Stimulated activated naive CD8-positive, alpha-beta T cell treated with anti-CD3 and anti-CD28 coated beads, Interleukin-15, Interleukin-2, amounts not matched to agents 100 U/mL and 50 U/mL, for 24 hours (primary cell): ENCODE measurements at places on chromosomes 12 and 14.

DNA sequence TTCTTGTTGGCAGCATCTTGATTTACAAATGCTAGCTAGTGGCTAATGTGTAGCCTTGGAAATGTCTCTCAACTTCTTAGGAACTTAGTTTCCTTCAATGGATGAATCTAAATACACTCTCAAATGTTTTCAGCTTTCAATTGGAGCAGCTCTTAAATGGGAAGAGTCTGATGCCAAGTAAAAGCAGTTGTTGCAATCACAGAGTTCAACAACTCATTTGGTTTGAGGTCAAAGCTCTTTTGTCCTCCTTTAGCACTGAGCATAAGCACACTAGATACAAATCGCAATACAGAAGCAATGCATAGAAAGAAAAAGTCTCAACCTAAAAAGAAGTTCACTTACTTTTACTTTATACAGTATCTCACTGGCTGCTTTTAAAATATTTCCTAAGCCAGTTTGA lies 986.1 kb upstream of the FLRT2 start:
- no peak for DNase-seq

DNA sequence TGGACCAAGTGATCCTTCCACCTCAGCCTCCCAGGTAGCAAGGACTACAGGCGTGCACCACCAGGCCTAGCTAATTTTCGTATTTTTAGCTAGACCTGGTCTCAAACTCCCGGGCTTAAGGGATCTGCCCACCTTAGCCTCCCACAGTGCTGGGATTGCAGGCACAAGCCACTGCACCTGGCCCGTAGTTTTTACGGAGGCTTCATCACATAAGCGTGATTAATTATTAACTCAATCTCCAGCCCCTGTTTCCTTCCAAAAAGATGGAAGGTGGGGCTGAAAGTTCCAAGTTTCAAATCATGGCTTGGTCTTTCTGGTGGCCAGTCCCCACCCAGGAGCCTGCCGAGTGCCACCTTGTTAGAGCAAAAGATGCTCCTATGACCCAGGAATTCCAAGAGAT lies 22.5 kb upstream of the HIF1A start:
- DNase-seq, result no peak

DNA sequence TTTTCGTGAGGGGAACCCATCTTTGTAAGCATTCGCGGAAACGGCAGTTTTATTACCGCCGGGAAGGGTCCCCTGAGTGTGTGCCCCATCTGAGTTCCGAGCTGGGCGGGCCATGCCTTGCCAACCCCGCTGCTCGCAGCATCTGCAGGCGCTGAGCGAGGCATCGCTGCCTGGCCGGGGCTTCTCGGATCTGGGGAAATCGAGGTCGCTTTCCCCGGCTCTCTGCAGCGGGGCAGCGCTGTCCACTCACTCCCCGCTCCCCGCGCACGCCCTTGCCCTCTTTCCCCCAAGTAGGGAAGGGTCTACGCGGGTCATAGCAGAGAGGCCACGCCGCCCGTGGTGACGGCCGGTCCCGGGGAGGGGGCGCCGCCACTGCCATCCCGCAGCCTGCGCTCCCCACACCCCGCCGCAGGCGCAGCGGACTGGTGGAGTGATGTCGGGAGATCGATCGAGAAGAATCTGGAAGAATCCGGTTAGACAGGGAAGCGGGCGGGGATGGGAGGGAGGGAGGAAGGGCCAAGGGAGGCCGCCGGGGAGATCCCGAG lies 507 bp upstream of the FKBP4 start:
- no peak for DNase-seq

DNA sequence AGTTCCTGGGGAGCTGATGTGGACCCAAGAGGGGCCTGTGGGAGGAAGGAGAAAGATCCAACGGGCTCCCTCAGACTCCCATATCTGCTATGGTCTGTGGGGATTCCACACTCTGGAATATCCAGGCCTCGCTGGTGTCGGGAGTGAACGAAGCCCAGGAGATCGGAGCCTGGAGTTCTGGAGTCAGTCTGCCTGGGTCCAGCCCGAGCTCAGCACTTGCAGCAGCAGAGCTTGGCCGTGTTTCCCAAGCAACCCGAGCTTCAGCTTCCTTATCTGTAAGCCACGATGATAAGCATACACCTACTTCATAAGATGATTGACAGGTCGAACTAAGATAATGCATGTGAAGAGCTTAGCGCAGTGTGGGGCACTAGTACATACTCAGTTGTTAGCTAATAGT lies 10.1 kb downstream of the LTBP2 start:
- no peak for DNase-seq

DNA sequence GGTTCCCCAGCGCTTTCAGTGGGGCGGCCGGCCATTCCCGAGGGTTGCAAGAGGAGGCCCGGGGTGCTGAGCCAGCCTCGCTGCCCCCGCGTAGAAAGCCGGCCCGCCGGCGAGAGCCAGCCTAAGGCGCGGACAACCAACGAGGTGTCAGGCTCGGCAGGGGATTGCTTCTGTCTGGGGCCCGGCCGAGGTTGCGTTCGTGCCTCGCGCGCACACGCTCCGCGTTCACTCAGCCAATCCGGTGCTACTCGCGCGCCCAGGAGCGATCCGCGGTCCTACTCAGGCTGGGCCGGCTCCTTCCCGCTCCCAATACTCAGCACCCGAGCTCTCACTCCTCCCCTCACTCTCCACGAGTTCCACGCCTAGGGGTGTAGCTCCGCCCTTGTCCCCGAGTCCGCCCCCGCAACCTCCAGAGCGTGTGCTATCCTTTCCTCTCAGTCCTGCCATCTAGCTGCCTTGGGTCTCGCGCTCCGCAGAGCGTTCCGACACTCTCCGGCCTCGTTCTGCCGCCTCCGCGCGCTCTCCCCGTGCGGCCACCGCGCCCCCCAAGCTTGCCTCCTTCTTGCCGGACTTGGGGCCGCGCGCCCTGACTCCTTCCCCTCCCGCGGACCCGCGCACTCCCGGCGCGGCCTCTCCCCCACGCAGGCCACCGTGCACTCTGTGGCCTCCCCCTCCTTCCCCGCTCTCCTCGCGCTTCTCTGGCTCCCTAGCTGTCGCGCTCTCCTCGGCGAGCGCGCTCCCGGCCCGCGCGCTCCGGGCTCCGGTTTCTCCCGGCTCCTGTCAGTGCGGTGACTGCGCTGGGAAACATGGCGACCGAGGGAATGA lies at the start of gene GPHN:
TSS of gene GPHN (plus strand) at position 426 of the 825 bp plus-strand sequence.
- peak; percentile 90 for DNase-seq

GRCh38 chr12:62258941-62259630 lies 1.1 kb upstream of the USP15 start:
- no peak for DNase-seq
